KBM-7 (cell line): ENCODE measurements at places on chromosomes 2 and 18.

DNA sequence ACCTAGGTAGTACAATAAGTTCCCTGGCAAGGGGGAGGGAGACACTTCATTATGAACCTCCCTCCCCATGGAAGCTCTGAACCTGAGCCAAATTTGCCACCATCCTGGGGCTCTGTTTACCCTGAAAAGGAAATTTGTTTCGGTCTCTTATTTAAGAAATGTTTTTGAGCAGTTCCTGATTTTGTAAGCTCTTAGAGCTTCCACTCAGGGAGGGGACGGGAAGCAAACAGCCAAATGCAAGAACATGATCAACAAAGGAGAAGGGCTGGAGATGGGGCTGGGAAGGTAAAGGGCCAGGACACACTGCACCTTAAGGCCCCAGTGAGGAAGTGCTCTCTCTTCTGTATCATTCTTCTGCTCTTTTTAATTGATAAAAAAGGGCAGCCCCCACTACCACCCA lies 117.9 kb downstream of the NRP2 start:
- DNase-seq = no peak

- DNase-seq = no peak
Observed at GRCh38 chr18:43893001-43893637, 615.8 kb upstream of the SYT4 start.

DNA sequence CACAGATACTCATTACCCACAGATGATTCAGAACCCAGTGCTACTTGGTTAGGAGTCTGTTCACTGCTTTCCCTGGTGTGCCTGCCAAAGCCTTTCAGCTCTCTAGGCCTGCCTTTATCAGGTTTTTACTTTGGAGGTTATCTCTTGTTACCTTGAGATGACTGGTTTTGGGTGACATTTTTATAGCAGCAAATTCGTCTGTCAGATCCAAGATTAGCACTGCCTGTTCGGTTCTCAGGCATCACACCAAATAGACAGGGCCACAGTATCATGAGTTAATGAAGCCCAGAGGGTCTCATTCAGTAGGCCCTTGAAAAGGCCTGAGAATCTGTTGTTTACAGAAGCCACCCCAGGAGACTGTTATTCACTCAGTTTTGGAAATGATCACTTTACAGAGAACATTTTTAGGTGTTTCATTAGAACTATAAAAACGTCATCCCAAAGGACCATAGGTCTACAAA lies 121.2 kb downstream of the OSBPL6 start:
- DNase-seq = no peak

- no peak for DNase-seq
Observed at GRCh38 chr18:50159654-50160046, 35.3 kb downstream of the MYO5B start.

- DNase-seq = no peak
Observed at GRCh38 chr2:109348671-109349502, 219.9 kb downstream of the SH3RF3 start.

DNA sequence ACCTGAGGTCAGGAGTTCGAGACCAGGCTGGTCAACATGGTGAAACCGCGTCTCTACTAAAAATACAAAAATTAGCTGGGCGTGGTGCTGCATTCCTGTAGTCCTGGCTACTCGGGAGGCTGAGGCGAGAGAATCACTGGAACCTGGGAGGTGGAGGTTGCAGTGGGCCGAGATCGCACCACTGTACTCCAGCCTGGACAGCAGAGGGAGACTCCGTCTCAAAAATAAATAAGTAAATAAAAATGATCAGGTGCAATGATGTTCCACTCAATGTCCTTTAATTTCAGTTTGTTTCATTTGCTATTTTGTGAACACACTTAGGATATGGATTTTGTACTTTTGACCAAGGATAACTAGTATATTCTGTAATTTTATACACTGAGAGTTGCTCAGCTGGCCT lies 9.3 kb downstream of the HADHA start:
- peak; percentile 26 for DNase-seq

- no peak for DNase-seq
Observed at GRCh38 chr2:171432206-171432968, 1.4 kb downstream of the METTL8 start.

DNA sequence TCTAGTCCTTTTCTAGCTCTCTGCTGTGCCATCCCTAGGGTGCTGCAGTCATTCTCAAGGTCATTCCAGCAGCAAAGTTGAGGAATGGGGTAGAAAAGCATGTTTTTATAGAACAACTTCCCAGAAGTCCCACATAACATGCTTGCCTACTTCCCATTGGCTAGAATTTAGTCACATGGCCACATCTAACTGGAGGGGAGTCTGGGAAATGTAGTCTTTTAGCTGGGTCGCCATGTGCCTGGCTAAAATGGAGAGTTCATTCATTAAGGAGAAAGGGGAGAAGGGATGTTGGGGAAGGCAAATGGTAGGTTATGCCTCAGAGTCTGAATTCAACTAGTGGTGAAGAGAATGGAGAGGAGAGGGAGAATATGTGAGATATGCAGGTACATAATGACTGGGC lies 85.7 kb downstream of the SLC4A3 start:
- peak; percentile 19 for DNase-seq

DNA sequence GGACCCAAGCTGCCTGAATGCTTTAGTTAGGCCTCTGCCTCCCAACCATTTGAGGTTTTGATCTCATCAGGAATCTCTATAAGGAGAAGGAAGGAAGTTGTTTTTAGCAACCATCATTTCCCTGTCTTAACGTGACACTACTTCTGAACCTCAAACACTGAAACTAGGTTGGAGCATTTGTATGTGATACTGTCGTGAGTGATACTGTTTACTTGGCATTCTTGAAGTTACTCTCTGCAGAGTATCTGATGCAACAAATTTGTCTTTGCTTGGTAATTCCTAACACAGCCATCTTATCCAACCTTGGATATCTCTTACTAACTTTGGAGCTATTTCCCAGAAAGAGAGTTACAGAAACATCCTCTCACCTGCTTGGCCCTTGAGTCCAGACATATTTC lies 22.1 kb downstream of the TTLL4 start:
- no peak for DNase-seq

DNA sequence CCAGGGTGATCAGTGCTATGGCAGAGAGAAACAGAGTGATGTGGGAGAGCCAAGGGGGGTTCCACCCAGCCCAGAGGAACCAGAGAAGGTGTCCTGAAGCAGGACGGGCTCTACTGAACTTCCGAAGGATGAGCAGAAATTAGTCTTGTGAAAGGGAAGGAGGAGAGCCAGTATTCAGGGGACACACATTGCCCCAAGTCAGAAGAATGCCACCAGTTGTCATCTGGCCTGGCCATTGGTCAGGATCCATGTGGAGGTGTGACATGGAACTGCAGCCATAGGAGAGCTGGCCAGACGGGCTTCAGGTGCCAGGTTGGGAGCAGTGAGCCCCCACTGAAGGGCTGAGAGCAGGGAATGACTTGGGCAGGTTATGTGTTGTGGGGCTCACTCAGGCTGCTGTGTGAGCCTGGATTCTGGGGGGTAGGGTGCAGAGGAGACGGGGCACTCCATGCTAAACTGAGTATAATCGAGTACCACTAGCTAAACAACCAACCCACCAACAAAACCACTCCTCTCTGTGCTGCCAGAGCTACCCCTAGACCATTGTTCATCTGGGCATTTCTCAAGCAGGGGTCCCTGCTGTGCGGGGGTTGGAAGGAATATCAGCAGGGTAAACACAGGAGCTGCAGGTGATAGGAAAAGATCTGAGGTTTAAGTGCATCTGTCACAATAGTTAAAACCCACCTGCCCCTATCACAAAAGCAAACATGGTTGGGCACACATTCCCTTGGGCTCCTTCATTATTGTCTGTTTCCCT lies 25.3 kb downstream of the MARCO start:
- DNase-seq = no peak

GRCh38 chr2:208440716-208441115 lies 34.1 kb downstream of the PTH2R start:
- no peak for DNase-seq

- no peak for DNase-seq
Observed at GRCh38 chr2:33526132-33526531, 49.7 kb downstream of the RASGRP3 start.

- peak; percentile 61 for DNase-seq
Observed at GRCh38 chr2:190407662-190408537, at the start of gene MFSD6. Gene MFSD6, plus strand, starts transcription at chr2:190408355. Its CDS starts 27,675 bp downstream, at chr2:190436030.

DNA sequence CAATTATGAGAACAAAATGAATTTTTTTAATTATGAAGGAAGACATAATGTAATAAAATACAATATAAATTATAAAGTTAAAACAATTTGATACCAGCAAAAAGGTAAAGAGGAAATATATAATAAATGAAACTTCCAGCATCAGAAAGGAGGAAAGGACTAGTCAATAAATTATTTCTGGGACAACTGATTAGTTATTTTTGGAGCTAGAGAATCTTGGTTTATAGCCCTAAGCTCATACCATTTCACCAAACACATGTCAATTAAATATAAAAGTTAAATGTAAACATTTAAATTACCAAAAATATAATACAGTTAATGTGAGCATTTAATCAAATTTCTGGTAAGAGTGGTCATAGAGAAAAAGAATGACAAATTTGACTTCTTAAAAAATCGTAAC lies 12.1 kb downstream of the ACTG2 start:
- no peak for DNase-seq

DNA sequence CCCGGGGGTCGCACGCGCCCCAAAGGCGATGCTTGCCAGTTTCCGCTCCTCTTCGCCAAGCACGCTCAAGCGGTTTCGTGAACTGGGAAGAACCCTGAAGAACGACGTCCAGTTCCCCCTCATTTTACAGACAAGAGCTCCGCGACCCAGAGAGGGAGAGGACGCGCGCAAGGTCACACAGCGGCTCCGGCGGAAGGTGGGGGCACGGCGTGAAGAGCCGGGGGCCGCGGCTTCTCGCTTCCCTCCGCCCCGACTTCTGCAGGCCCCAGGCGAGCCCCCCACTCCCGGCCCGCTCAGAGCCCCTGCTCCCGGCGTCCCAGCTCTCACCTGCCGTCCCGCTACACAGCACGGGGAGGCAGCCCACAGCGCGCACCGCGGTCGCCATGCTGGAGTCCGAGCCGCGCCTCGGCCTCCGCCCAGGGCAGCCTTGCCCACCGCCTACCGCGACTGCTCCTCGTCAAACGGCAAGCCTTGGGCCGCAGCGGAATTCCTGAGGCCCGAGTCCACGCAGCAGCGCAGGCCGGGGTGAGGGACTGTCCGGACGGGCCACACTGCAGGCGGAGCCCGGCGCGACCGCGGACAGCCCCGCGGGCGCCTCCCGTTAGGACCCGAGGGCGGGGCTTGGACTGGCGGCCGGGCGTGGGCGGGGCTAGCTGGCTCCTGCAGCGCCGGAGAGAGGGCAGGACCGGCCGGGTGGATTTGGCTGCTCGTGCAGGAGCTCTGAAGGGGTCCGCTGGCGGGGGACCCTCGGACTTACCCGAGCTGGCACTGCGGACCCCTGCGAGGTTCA lies at the start of gene MRPS5:
Gene MRPS5 (minus strand): TSS at position 402 of the 790 bp plus-strand sequence. CDS start 17 bp downstream, at position 385.
- DNase-seq = peak; percentile 82
